Activated T-helper 2 cell treated with anti-CD3 and anti-CD28 coated beads, Interferon-gamma antibody, Interleukin-2, Interleukin-4, amounts not matched to agents 10 μg/mL and 5 μg/mL and 100 μg/mL, durations not matched to agents 14 hours and 24 hours and 36 hours (primary cell): ENCODE measurements at places on chromosomes 16 and 17. TPM values are rescaled to one million over a fixed set of nuclear protein-coding genes. Genes with fewer than 3 reads are reported as not detected.

HBA2 gene
- 0.32 TPM in 1 of 2 replicates, not detected in the other for total RNA-seq

AGRP gene
- total RNA-seq = not detected in 2 replicates

DNA sequence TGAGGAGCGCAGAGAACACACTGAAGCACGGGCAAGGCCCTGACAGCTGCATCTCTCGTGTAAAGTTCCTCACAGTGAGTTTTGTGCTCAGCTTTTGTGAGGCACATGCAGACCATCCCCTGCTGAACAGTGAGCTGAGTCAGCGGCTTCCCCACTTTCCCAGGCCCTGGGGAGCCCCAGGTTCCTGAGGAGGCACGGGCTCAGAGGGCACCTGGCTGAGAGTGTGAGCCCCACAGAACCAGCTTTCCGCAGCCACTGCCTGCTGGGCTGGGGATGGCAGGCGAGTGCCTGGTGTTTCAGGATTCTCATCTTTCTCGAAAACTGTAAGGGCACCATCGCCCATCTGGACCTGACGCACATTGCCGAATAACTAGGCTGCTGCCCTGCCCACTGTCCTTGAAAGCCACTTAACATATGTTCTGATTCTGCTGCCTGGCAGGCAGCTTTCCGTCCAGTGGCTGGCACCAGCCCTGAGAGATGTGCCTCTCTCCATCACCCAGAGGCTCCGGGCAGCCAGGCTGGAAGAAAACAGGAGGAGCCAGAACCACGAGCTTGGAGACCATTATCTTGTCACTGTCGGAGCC lies 266.7 kb upstream of the FOXF1 start:
- H3K4me3 ChIP-seq = no peak overlapping the region
- H3K36me3 ChIP-seq = no peaks in the 10 kb centered on the region
- H3K27ac ChIP-seq = no peak overlapping the region
- H3K27me3 ChIP-seq = peaks cover 19% of the 10 kb centered on the region

DNA sequence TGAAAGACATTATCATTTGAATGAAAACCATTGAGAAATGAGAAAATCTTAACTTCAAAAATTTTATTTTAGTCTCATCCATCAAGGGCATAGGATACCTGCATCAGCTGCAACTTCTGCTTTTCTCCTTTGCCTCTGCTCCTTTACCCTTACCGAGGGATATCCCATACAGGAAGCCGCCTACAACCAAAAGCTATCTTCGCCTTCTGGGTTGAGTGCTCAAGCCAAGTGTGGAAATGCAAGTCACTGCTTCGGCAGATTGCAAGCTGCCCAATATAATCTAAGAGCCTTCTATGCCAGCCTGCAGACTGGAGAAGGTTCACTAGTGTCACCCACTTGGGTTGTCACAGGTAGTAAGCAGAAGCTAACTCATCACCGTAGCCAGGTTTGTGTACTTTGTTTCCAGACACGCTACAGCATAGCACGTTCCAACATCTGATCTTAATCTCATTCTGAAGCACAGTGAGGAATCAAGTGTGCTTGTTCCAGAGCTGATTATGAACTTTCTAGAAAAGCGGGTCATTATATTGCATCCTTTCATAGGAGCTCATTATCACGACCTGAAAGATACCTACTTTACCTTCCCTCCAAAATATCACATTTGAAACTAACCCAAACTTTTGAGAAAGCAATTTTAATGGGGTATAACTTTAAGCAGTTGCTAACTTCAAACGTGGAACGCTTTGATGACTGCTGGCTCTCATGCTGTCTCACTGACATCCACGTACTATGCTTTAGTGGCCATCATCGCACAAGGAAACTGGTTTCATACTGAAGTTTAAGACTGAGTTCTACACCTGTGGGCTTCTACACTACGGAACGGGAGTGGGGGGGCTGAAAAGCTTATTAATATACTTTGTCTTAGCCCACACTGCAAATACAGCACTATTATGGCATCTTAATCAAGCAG lies 8.0 kb upstream of the UNK start:
- H3K27ac ChIP-seq = peak overlapping the region; percentile 42
- peaks cover 25% of the 10 kb centered on the region for H3K4me1 ChIP-seq
- no peak for DNase-seq
- peaks cover 41% of the 10 kb centered on the region for H3K36me3 ChIP-seq

DNA sequence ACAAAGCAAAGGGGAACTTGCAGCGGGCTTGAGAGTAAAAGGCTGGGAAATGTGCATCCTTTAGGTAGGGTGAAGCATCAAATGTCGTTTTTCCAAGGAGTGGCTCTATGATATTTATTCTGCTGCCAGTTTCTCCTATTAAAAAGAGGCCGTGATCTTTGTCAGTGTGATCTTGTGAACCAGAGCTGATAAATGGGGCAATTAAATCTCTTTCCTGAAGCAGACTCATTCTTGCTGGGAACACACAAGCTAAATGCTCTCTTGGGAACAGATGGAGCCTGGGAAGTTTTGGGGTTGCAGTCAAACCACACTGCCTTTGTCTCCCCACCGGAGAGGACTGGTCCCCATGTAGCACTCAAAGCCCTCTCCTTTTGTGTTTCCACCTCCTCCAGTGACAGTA lies 408.9 kb downstream of the GRIN2A start:
- no peaks in the 10 kb centered on the region for H3K27me3 ChIP-seq
- H3K4me3 ChIP-seq = no peak overlapping the region
- H3K4me1 ChIP-seq = no peaks in the 10 kb centered on the region
- no peak overlapping the region for H3K27ac ChIP-seq
- no peaks in the 10 kb centered on the region for H3K36me3 ChIP-seq

GRCh38 chr17:59752446-59752845 lies 45.0 kb downstream of the VMP1 start:
- H3K36me3 ChIP-seq = peaks cover 28% of the 10 kb centered on the region
- H3K27ac ChIP-seq = peak overlapping the region; percentile 82
- H3K4me1 ChIP-seq = peaks cover 45% of the 10 kb centered on the region
- no peaks in the 10 kb centered on the region for H3K27me3 ChIP-seq
- no peak for DNase-seq
- peak overlapping the region; percentile 51 for H3K4me3 ChIP-seq

- H3K4me3 ChIP-seq = peak overlapping the region; percentile 83
- H3K4me1 ChIP-seq = peaks cover 44% of the 10 kb centered on the region
- peaks cover 17% of the 10 kb centered on the region for H3K36me3 ChIP-seq
- peaks cover 4% of the 10 kb centered on the region for H3K27me3 ChIP-seq
- H3K27ac ChIP-seq = peak overlapping the region; percentile 51
These were observed 1.3 kb downstream of the AKAP1 start for GRCh38 chr17:57086069-57086930.

- no peak overlapping the region for H3K4me3 ChIP-seq
- H3K27me3 ChIP-seq = no peaks in the 10 kb centered on the region
- H3K4me1 ChIP-seq = no peaks in the 10 kb centered on the region
- no peak overlapping the region for H3K27ac ChIP-seq
- no peaks in the 10 kb centered on the region for H3K36me3 ChIP-seq
These were observed 376.3 kb downstream of the CNTNAP4 start for GRCh38 chr16:76653390-76654026.

DNA sequence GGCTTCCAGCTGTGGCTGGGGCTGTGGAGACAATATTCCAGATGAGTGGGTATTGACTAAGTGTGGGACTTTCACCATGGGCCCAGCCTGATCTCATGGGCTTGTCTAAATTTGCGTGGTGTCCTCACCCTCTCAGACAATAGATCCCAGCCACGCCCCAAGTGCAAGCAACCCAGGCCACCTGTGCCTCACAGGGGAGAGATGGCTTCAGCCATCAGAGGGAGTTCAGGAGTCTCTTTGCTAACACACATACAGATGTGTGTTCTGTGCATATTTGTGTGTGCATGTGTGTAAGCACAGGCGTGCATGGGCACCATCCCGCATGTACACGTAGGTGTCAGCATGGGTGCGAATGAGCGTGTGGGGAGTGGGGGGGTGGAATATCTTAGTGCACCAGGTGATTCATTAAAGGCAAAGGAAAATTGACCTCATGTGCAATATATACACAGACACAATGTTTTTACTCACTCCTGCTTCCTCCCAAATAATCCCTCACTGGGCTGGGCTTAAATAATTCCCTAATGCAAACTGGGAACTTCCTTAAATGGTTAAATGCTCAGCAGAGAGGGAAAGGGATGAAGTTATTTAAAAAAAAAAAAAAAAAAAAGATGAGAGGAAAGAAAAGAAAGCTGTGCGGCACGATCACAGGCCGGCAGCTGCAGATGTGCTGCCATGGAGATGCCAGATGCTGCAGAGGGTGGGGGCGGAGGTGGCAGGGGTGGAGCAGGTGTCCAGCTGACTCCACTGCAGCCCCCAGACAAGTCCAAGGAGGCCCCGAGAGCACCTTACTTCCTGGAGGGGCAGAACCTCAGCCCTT lies 24.0 kb upstream of the CDC42EP4 start:
- DNase-seq = no peak
- H3K27ac ChIP-seq = no peak overlapping the region
- peaks cover 4% of the 10 kb centered on the region for H3K4me1 ChIP-seq
- no peaks in the 10 kb centered on the region for H3K27me3 ChIP-seq

DNA sequence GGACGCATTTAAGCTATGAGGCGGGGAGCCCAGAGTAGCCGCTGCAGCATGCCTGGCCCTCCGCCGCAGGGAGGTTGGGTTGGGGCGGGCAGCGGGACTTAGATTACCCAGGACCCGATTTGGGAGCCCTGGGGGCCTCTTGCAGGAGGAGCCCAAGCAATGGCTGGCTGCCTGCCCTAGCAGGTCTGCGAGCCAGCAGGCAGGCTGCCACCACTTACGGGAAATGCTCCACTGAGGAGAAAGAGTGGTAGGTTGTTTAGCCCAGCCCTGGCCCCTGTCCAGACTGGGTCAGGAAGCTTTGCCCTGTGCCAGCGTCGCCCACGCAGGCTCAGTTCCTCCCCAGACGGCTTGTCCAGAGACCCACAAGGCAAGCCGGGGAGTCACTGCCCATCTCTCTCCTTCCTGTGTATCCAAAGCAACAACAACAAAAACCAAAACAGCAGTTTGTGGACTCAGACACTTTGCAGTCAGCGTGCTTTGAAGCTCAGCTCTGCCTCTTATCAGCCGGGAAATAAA lies 10.3 kb upstream of the TVP23A start:
- no peak overlapping the region for H3K4me3 ChIP-seq
- peaks cover 16% of the 10 kb centered on the region for H3K27me3 ChIP-seq
- no peak overlapping the region for H3K27ac ChIP-seq
- H3K36me3 ChIP-seq = no peaks in the 10 kb centered on the region
- no peak for DNase-seq
- H3K4me1 ChIP-seq = no peaks in the 10 kb centered on the region

- no peaks in the 10 kb centered on the region for H3K27me3 ChIP-seq
- H3K36me3 ChIP-seq = peaks cover 32% of the 10 kb centered on the region
- no peak overlapping the region for H3K4me3 ChIP-seq
- peaks cover 57% of the 10 kb centered on the region for H3K4me1 ChIP-seq
These were observed 192.5 kb downstream of the MSI2 start for GRCh38 chr17:57448759-57449283.
